ENCODE measurements at places on chromosomes 6 and 20. TPM values are rescaled to one million over a fixed set of nuclear protein-coding genes. Genes with fewer than 3 reads are reported as not detected.
A peak's percentile ranks its signal among the peaks of the same experiment; 100 is the strongest.

GRCh38 chr6:142118925-142119324 lies 13.8 kb upstream of the GJE1 start:
- DNase-seq: no peak
- H3K4me1 ChIP-seq: no peaks in the 10 kb centered on the region
- H3K27ac ChIP-seq: no peak overlapping the region
- no peaks in the 10 kb centered on the region for H3K36me3 ChIP-seq
- no peak overlapping the region for H3K4me3 ChIP-seq

- peaks cover 13% of the 10 kb centered on the region for H3K4me1 ChIP-seq
- H3K36me3 ChIP-seq: peaks cover 9% of the 10 kb centered on the region
- H3K4me3 ChIP-seq: no peak overlapping the region
- H3K27ac ChIP-seq: no peak overlapping the region
- no peaks in the 10 kb centered on the region for H3K27me3 ChIP-seq
Observed at GRCh38 chr6:157648561-157648960, 174.5 kb upstream of the SNX9 start.

DNA sequence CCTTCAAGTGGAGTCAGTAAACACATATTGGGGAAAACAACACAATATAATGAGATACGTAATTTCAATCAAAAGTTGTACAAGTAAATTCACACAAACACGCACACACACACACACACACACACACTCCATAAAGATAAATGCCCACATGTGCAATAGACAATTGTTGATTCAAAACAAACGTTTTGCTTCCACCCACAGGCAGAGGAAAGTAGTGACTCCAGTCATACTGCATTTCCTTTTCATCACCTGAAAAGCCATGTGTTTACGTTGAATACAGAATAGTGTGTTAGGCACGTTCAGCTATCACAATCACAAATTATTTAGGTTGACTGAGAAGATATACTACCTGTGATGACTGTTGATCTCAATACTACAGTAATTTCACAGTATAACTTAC lies 443.8 kb upstream of the MANEA start:
- no peak overlapping the region for H3K27ac ChIP-seq
- H3K4me3 ChIP-seq: no peak overlapping the region
- no peaks in the 10 kb centered on the region for H3K36me3 ChIP-seq
- no peaks in the 10 kb centered on the region for H3K27me3 ChIP-seq
- no peaks in the 10 kb centered on the region for H3K4me1 ChIP-seq

The MED23 gene
- 29.2 TPM for total RNA-seq

GRCh38 chr20:62977613-62978560 lies 25.4 kb downstream of the SLC17A9 start:
- H3K27ac ChIP-seq: no peak overlapping the region
- peak overlapping the region; percentile 56 for H3K4me3 ChIP-seq
- peak; percentile 85 for DNase-seq
- peaks cover 23% of the 10 kb centered on the region for H3K4me1 ChIP-seq

- no peaks in the 10 kb centered on the region for H3K27me3 ChIP-seq
- no peak for DNase-seq
- no peak overlapping the region for H3K4me3 ChIP-seq
Observed at GRCh38 chr6:132795461-132795860, 3.0 kb downstream of the SLC18B1 start.

GRCh38 chr20:10344953-10345352 lies 89.1 kb downstream of the MKKS start:
- H3K27me3 ChIP-seq: peaks cover 9% of the 10 kb centered on the region
- DNase-seq: no peak
- H3K4me1 ChIP-seq: no peaks in the 10 kb centered on the region
- no peak overlapping the region for H3K27ac ChIP-seq
- no peaks in the 10 kb centered on the region for H3K36me3 ChIP-seq

The PNRC1 gene
- 48.3 TPM for total RNA-seq

DNA sequence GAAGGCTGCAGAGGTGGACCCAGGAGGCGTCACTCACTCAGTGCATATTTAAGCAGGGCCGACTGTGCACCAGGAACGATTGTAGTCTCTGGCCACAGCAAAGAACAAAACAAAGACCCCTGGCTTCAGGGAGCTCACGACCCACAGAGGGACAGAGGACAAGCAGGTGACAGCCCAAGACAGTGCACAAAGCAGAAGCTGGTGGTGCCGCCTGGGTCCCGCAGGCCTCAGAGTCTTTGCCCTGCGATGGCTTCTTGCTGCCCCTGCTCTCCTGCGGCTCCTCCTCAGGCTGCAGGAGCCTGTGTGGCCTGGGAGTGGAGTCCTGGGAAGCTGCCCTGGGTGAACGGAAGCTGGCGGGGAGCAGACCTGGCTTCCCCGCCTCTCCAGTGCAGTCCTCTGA lies 300.0 kb downstream of the PREX1 start:
- H3K27ac ChIP-seq: no peak overlapping the region
- H3K4me3 ChIP-seq: no peak overlapping the region
- DNase-seq: no peak
- H3K27me3 ChIP-seq: peaks cover 2% of the 10 kb centered on the region

DNA sequence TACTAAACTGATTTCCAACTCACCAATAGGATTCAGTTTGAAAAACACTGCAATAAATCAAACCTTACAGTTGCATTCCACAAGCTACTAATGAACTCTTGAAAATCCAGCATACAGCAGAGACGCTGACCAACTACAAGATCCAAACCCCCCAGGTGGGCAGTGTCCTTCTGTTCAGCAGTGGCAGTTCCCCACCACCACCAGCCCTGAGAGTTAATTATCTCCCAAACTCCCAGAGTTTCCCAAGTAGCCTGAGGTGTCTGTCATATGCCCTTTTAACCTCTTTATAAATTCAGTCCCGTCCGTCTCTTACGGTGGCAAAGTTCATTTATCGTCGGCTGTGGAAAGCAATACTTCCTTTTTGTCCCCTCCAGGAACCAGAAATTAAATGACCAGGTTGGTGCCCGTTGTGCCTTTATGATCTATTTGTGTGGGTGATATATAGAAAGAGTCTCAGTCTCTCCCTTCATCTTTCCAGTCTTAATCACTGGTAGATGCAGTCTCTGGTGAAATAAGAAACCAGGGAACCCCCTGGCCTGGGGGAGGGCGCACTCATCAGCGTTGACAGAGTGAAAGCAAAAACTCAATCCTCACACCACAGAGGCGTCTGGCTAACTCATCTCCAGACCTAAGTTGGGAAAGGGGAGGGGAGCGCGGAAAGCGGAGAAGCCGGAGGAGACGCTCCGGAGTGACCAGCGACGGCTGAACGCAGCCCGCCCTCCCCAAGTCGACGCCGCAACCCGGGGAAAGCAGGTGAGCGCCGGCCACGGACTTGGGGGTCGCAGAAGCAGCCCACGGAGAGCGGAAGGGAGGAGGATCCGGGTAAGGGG lies 717 bp downstream of the MRPL14 start:
- H3K27ac ChIP-seq: peak overlapping the region; percentile 99
- no peaks in the 10 kb centered on the region for H3K27me3 ChIP-seq
- DNase-seq: peak; percentile 92
- H3K4me1 ChIP-seq: peaks cover 50% of the 10 kb centered on the region
- peak overlapping the region; percentile 86 for H3K4me3 ChIP-seq

DNA sequence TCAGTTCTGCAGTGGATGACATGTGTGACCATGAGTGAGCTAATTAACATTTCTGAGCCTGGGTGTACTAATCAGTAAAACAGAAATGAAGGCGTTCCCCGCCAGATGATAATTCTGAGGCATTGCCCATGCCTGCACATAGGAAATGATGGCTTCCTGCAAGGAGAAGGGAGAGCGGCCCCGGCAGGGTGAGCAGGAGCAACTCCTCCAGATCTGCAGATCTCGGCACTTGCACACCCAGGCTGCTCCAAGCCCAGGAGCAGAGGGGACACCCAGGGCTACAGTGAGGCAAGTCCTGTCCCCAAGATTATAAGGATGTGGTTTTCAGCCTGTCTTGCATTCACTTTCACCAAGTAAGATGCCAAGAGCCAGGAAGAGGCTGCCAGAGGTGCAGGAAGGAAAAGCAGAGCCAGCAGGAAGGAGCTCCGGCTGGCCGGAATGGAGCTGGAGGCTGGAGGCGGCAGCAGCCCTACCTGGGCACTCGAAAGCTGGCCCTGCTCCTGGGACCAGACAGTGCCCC lies 177.5 kb upstream of the CST7 start:
- H3K4me1 ChIP-seq: peaks cover 12% of the 10 kb centered on the region
- H3K36me3 ChIP-seq: no peaks in the 10 kb centered on the region
- H3K4me3 ChIP-seq: no peak overlapping the region
- peaks cover 18% of the 10 kb centered on the region for H3K27me3 ChIP-seq
- no peak overlapping the region for H3K27ac ChIP-seq

DNA sequence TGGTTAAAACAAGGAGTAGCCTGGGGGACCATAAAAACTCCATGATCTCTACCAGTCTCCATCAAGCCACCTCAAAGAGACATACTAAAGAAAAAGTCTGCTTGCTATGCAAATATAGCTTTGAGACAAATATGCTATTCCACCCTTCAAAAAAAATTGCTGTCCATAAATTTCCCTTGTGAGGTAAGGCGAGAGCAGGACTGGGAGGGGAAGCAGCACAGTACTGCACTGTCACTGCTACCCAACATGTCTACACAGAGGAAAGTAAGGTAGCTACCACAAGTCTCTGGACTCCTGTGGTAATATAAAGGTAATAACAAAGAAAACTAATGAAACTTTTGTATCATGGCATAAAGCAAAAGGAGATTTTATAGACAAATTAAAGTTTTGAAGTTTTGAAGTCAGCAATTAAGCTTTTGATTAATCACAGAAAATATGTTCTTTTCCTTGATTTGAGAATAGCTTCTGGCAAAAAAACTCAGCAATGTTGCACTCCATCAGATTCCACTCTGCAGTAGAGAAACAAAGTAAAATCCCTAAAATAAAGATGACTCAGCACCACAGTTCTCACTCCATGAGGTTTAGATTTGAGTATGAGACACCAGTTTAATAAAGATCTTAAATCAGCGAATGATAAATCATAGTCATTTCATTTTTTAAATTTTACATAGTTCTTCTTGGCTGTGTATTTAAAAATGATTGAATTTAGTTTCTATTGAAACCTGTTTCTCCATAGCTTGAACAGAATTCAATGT lies 602.4 kb downstream of the COL12A1 start:
- H3K4me3 ChIP-seq: no peak overlapping the region
- H3K36me3 ChIP-seq: no peaks in the 10 kb centered on the region
- no peak for DNase-seq

Data from activated CD4-positive, alpha-beta T cell treated with anti-CD3 and anti-CD28 coated beads, Interleukin-2, amount 10 ng/mL, durations not matched to agents 24 days and 14 days (primary cell).